NCI-H69 (cell line): ENCODE measurements at places on chromosomes 3 and 15.

- no peak for DNase-seq
These were observed 137.9 kb downstream of the NEO1 start for GRCh38 chr15:73190189-73190601.

GRCh38 chr3:155227141-155227540, 66.3 kb downstream of the STRIT1 start:
- no peak for DNase-seq

DNA sequence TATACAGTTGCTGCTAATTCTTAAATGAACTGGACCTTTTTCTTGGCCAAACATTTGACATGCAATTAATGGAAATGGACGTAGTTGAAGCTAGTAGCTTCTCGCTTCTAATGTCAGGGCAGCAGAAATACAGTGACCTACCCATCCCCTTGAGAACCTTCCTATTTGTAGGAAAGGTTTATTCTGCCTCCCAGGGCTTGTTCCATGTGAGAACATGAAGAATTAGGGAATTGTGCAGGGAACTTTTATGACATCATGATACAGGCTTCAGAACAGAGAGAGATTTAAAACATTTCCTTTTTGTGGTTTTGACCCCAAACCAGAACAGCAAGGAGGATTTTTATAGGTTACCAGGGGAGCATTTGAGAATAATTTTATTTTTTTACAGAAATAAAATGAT, 406.6 kb upstream of the PPP2R3A start:
- no peak for DNase-seq

- no peak for DNase-seq
These were observed 22.2 kb downstream of the ANP32A start for GRCh38 chr15:68798346-68799094.

GRCh38 chr15:70212286-70212962, 114.7 kb upstream of the TLE3 start:
- DNase-seq: no peak

DNA sequence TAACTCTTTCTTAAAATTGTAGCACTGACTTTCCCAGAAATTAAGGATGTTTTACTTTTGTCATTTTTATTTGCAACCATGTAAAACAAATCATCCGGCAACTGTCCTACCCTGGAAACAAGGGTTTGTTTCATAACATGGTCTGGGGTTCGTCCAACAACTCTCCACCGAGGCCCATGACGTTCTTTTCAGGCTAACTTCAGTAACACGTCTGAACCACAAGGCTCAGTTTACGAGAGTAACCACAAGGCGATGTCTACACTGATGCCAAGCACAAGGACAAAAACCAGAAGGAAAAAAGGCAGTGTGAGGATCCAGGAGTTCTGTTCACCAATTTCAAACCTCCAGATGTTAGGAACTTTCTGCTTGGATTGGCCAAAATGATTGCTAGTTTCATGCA, 546.1 kb downstream of the NTRK3 start:
- no peak for DNase-seq

DNA sequence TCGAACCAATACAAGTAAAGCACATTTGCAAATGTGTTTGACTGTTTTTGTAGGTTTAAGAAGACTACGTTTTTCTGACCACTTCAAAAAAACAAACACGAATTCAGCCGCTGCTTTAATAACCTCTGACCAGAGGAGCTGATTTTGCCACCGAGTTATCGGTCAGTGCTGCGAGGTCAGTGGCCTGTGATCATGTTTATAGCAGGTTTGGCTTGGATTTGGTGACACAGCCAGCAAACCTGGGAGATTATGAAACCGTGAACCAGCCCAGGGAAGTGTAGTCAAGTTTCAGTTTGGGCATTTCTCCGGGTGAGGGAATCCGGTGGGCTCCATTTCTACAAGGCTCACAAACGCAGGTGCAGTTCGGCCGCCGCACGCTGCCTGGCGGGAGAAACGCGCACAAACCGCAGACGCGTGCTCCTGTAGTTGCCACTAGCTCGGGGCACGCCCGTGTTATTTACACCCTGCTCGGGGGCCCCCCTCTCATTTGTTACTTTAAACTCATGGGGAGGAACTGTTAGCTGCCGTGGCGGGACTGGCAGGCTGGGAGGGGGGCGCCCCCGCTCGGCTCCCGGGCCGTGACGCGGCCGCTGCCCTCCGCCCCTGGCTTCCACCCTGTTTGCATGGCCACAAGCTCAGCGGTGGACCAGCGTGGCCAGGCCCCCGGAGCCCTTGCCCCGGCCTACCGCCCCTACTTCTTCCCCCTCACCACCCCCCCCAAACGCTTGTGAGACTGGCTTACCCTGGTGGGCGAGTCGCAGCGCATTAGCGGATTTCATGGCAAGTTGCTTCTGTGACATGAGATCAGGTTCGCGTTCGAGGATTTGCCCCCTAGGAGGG, 13.6 kb upstream of the ONECUT1 start:
- peak; percentile 53 for DNase-seq

DNA sequence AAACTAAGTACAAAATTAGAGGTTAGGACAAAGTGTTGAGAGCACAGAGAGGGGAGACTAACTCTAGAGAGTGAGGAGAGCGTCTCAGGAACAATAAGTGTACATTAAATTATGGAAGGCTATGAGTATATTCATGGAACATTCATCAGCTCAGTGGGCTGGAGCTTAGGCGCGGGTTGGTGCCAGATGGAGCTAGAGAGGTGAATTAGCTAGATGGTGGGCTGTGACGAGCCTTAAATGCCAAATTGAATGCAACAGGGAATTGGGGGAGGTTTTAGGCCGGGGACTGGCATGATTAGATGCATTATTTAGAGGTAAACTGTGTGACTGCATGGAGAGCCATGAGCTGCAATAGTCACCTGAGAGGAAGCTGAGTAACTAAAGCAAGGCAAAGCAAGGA, 97.1 kb downstream of the TMEM108 start:
- peak; percentile 93 for DNase-seq

DNA sequence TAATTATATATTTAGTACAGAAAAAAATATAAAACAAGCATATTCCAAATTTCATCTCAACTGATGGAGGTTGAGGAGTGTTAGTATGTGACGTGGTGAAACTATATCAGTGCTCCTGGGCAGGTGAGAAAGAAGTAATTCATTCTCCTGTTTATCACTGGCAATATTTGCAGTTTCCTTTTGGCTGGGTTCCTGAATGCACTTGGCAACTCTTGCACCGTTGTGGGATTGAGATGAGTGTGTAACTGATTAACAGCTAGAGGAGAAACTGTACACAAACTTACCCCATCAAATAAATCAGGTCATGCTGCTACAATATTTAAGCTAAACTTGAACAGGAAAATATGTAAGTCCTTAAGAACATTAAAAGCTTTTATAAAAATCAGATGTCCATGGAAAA, 2.1 kb upstream of the ATP13A4 start:
- DNase-seq: no peak

DNA sequence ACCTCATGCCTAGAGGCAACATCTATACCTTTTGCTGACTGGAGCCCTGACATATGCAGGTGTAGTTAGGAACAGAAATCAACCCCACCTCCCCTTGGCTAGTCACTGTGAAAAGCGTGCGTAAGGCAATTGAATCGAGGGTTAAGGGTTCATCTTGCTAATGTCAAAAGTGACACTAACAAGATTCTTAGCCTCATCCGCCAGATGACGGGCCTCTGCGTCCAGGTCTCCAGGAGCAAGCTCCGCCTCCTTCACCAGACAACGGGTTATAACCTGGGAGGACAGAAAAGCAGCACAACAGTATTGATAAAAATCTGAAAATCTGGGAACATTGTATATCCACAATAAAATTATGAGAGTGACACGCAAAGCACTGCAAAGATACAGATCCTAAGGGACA, 4.7 kb downstream of the SELENOS start:
- no peak for DNase-seq

DNA sequence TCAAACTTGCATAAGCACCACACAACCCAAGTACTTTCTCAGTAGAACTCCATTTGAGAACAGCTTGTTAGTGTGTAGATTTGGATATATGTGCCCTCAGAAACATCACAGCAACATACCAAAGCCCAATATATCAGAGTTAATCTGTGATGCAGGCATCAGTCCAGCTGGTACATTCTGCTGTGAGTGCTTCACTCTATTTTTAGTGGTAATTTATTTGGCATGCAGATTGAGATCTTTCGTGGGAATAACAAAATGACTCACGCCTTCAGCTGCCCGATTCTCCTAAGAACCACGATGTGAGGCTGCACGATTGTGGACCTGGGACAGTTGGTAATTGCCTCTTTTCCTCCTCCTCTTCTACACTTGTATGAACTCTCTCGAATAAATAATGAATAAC, 730.7 kb downstream of the SQOR start:
- no peak for DNase-seq

DNA sequence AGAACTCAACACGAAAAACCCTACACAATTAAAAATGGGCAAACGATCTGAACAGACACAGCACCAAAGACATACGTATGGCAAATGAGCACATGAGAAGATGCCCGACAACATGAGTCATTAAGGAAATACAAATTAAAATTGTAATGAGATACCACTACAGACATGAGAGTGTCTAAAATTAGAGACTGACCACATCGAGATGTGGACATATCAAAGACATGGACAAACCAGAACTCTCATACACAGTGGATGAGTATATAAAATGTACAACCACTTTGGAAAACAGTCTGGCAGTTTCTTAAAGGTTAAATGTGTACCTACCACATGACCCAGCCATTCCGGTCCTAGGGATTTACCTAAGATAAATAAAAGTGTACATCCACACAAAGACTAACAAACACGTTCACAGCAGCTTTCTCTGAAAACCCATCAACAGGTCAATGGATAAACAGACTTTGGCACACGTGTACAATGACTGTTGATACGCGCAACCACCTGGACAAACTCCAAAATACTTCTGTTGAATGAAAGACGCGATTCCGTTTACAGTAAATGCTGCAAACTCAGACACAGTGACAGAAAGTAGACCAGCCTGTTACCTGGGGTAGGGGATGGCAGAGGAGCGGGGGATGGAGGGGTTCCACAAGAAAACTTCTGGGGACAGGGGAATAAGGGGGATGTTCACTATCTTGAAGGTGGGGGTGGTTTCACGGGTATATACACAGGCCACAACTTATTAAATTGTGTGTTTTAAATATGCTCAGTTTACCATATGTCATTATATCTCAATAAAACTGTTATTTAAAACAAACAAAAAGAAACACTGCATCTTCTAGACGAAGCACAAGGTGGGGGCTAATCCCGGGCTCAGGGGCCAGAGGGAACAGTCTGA, 2.1 kb downstream of the TNK2 start:
- DNase-seq: peak; percentile 46

- peak; percentile 9 for DNase-seq
These were observed 203.5 kb upstream of the LINGO1 start for GRCh38 chr15:77836121-77836692.

DNA sequence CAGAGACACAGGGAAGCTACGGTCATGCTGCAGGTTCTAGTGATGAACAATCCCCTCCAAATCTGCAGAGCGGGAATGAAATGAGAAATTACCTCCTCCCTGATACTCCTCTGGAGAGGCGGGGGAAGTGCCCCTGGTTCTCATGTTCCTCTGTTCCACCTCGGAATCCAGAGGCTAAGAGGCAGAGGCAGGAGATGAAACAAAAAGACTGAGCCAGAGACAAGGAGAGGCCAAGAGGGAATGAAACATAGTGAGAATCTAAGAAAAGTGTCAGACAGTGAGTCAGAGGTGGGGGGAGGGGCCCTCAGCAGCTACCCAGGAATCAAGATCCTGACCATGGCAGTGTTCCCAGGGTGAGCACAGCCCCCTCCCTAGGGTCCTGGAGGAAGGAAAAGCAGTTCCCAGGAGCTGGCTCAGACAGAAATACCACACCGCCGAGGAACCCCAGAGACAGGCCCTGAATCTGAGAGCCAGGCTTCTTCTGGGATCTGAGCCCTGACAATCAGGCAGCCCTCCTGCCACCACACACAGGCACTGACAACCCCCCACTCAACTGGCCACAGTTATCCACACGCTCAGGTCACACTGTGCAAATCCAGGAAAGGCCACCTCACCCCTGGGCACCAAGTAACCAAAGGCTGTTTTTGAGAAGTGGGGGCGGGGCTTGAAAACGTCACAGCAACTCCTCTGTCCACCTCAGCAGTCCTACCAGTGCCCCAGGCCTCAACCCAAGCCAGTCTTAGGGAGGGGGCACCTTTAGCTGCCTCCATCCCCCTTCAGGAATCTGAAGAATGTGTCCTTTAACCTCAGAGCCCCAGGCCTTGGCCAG, 2.4 kb downstream of the CSRNP1 start:
- DNase-seq: peak; percentile 74

- DNase-seq: no peak
These were observed 109.9 kb upstream of the TTC14 start for GRCh38 chr3:180492047-180492446.

DNA sequence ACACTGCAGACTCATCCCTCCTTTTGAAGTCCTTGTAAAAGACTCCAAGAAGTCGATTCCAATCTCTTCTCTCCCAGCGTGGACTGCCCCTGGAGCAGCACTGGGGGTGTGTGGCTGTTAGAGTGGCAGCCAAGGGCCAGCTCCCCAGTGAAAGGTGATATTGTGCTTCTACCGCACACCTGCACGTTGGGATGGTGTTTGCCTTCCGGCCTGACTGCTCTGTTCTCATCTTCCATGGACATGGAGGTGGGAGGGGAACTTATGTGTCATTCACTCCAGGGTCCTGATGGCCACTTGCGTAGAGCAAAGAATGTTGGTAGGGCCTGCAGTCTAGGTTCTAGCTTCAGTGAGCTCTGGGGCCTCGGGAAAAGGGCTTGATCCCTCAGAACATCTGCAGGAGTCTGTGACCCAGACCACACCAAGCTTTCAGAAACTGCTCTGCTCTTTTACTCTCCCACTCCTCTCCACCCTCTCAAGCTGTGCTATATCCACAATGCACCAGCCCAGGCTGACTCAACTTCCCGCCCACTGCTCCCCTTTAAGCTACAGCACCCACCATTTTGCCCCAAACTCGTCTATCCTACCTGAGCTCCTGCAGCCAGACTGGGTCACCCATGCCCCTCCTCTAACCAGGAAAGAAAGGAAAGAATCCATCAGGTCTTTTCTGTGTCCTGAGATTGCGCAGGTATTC, 31.3 kb downstream of the LIPC start:
- DNase-seq: peak; percentile 44

DNA sequence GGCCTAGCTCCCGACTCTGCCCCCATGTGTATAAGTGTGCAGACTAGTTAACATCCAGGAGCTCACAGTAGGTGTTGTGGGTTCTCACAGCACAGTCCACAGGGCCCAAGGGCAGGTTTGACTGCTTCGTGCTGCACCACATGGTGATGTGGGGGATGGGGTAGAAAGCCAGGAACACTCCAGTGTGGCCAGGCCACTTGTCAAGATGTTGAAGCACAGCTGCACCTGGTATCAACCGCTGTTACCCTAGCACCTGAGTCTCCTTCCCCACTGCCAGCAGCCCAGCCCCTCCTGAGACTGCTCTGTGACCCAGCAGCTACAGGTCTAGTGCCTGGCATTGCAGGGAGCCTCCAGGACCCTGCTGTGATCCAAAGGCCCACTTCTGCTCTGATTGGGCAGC, 53.4 kb downstream of the CHDH start:
- no peak for DNase-seq

GRCh38 chr3:190855151-190855550, 7.3 kb downstream of the GMNC start:
- no peak for DNase-seq

DNA sequence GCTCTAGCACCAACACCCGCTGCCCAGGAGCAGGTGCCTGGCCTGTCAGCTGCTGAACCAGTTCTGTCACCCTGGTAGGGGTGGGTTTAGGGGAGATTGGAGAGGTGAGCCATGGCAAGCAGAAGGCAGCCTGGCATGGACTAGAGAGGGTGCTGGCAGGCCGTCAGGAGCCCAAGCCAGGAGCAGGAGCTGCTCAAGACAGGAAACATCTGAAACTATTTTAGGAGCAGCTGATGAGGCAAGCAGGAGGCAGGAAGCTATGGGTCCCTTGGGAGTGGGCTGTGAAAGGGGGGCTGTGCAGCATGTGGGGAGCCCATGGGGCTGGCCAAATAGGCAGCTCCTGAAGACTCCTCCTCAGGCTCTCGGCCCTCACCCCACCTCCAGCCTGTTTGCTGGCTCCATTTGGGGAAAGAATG, 2.3 kb downstream of the INKA1 start:
- peak; percentile 47 for DNase-seq
